ENCODE measurements at places on chromosomes 11 and 22. TPM values are rescaled to one million over a fixed set of nuclear protein-coding genes. Genes with fewer than 3 reads are reported as not detected.

DNA sequence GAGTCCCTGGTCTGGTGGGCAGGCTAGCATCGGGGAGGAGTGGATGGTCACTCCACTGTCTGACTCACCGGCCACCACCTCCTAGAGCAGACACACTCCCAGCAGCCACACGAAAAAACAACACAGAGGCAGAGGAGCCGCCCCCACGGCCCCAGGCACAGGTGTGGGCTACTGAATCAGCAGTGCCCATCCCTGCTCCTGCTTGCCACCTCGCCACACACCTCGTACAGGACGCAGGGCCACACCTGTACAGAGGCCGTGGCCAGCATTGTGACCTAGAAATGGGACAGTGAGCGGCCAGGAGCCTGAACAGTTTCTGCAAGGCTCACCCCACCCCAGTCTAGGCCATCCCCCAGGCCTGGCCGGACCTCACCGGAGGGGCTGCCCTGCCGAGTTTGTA is 14.0 kb downstream of the TRIM29 start:
- no peak for DNase-seq

DNA sequence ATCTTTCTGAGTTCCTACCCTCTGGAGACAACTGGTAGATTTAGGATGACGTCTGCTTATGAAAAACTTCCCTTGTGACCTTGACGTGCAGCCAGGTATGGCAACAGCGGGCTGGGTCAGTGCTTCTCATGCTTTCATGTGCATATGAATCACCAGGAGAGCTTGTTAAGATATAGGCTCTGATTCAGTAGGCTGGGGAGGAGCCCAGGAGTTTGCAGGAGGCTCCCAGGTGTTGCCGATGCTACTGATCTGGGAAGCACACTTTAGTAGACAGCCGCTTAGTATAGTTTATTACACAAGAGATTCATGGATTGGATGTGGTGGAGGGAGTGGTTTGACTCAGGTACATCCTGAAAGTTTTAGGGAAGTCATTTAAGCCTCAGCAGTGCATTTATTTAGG is 23.8 kb downstream of the DIXDC1 start:
- DNase-seq = no peak

GRCh38 chr11:8056810-8057463 is 24.1 kb upstream of the TUB start:
- no peak for DNase-seq

The OR51I1 gene
- 0.54 TPM for total RNA-seq

The SPON1 gene
- 39.1 TPM for total RNA-seq

GRCh38 chr22:27612115-27612514 is 189.4 kb downstream of the MN1 start:
- no peak for DNase-seq

DNA sequence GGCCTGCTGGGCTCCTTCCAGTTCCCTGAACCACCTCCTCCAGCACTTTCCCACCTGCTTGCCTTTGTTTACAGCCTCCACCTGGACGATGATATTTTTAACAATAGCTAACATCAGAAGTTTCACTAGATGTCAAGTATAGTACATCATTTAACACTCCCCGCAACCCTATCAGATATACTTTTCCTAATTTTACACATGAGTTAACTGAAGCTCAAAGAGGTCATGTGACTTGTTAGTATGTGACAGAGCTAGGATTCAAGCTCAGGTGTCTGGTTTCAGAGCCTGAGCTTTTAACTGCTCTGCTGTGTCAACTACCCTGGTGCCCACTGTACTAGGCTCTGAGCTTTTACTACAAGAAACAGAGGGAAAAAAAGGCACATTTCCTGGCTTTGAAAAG is 14.3 kb upstream of the HPX start:
- DNase-seq = no peak

The MISFA gene
- total RNA-seq = 5.8 TPM

DNA sequence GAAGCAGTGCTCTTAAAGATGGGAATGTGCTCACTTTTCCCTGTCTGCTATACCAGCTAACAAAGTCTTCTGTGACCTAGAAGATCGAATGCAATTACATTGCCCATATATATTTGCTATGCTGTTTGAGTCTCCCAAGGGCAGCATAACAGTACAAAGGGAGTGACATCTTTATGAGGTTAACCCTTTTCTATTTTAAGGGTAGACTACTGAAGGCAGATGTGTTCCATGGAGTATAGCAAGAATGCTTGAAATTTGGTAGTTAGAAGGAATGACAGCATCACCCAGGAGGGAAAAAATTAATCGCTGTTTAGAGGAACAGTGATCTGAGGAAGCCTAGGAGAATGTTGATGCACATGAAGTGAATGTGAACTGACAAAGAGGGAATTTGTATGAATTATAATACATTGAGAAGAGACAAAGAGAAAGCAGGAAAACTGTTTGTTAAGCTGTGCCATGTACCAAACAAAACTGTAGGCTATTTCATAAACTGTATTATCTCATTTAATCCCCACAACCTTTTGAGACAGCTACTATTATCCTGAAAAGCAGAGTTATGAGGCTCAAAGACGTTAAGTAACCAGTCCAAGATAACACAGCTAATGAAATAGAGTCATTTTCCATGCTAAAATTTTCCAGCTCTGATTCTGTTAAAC is 13.0 kb downstream of the MAML2 start:
- DNase-seq = no peak

GRCh38 chr11:104905271-104905670 is 7.0 kb upstream of the CASP12 start:
- DNase-seq = no peak

- no peak for DNase-seq
Measured at GRCh38 chr22:49992921-49993648, 19.5 kb downstream of the IL17REL start.

- no peak for DNase-seq
Measured at GRCh38 chr11:24754406-24754805, 257.6 kb downstream of the LUZP2 start.

DNA sequence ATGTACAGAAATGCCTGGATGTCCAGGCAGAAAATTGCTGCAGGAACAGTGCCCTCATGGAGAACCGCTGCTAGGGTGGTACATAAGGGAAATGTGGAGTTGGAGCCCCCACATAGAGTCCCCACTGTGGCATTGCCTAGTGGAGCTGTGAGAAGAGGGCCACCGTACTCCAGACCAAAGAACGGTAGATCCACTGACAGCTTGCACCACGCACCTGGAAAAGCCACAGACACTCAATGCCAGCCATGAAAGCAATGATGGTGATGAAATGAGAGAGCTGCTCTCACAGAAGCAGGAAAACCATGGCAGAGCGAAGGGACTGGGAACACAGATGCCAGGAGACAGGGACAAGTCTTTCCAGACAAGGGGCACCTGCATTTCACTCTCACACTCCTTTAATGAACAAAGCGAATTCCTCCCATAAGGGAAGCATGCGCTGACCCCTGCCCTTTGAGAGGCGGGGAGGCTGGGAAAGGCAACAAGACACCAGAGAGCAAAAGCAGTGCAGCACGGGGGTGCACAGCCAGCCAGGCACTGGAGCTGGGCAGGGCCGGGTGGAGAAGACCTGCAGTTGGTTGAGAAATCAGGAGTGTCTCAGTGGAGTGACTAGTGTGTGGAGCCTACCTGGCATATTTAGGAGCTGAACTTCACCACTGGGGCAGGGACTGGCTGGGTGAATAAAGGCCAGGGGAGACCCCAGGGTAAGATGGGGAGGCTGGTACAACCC is 1025.2 kb downstream of the TBC1D22A start:
- DNase-seq = no peak
